Aorta (tissue), 5 donors: ENCODE measurements at places on chromosomes 12 and 14.

DNA sequence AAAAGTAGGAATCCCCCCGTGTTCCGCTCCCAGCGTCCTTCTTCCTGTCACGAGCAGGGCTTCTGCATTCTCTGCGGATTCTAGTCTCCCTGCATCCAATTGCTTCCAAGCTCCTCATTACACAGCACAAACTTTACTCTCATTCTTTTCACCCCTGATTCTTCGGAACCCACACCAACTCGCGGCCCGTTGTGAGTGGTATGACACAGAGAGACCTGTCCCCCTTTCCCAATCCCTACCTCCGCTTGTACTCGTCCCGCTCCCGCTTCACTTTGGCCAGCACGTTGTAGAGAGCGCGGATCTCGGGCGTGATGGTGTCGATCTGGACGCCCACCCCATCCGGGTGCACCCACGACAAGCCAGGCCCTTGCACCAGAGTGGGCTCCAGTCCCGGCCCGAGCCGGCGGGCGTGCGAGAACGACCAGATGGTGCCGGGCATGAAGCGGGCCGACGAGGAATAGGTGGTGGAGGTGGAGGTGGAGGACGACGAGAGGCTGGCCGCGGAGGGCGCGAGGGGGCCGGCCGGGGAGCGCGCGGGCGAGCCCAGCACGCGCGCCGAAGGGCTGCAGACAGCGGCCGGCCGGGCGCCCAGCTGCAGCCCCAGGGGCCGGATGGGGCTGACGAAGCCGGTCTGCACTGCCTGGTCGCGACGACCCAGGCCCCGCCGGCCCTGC is 687 bp downstream of the IFFO1 start:
- peak; percentile 63 for DNase-seq

GRCh38 chr14:77498984-77499527 is 440 bp upstream of the ISM2 start:
- DNase-seq = no peak

- DNase-seq = no peak
Observed at GRCh38 chr14:54350203-54350602, 46.6 kb upstream of the CDKN3 start.

- DNase-seq = no peak
Observed at GRCh38 chr12:103468837-103469236, 26.9 kb downstream of the C12orf42 start.

GRCh38 chr12:94230357-94230905 is 82.1 kb downstream of the PLXNC1 start:
- no peak for DNase-seq

GRCh38 chr12:100141666-100141997 is 1.0 kb downstream of the BLTP3B start:
- DNase-seq = no peak

DNA sequence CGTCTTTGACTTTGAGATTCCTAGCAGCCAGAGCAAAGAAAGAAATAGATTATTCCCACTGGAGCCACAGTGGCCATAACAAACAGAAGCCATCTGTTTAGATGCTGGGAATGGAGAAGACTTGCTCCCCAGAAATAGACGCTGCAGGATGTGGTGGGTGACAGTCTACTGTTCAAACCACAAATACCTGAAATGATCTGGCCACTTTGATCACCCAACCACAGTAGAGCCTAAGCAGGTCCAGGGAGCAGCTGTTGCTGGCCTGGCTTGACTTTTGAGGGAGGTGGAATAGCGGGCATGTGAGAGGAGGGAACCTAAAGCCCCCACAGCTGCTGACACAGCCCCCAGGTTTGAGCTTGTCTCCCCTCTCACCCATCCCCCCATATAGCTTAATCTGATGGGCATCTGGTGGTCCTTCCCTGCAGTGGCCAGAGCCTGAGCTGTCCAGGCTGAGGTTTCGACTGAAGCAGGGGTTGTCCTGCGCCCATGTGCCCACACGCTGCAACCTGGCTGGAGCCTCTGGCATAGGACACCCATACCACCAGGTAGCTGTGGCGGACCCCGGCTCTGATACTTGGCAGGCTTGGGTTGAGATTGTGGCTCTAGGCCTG is 38.7 kb downstream of the SH2B3 start:
- no peak for DNase-seq

DNA sequence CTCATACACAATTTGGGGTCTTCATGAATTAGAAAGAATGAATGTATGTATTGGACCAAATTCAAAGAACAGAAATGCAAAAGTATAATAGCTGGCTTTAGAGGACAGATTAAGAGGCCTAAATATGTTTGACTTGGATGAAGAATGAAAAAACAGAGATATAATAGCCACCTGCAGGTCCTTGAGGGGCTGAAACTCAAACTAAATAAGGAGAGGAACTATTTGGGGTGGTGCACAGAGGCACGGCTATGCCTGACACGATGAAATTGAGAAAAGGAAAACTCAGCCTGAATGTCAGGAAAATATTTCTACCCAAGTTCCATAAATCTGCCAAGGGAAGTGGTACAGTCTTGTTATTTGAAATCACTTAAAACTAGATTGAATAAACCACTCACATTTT is 222.9 kb upstream of the DDHD1 start:
- DNase-seq = no peak
